ENCODE measurements at places on chromosomes 11 and 22. TPM values are rescaled to one million over a fixed set of nuclear protein-coding genes. Genes with fewer than 3 reads are reported as not detected.
A peak's percentile ranks its signal among the peaks of the same experiment; 100 is the strongest.

GRCh38 chr11:80165744-80166143 lies 724.9 kb upstream of the TENM4 start:
- H3K36me3 ChIP-seq, result no peaks in the 10 kb centered on the region
- no peak overlapping the region for H3K27ac ChIP-seq
- no peaks in the 10 kb centered on the region for H3K27me3 ChIP-seq
- DNase-seq, result no peak
- H3K4me3 ChIP-seq, result no peak overlapping the region

- H3K36me3 ChIP-seq, result no peaks in the 10 kb centered on the region
- no peak overlapping the region for H3K4me3 ChIP-seq
- no peak overlapping the region for H3K27ac ChIP-seq
These were observed 138.9 kb downstream of the DDX10 start for GRCh38 chr11:108803776-108804175.

DNA sequence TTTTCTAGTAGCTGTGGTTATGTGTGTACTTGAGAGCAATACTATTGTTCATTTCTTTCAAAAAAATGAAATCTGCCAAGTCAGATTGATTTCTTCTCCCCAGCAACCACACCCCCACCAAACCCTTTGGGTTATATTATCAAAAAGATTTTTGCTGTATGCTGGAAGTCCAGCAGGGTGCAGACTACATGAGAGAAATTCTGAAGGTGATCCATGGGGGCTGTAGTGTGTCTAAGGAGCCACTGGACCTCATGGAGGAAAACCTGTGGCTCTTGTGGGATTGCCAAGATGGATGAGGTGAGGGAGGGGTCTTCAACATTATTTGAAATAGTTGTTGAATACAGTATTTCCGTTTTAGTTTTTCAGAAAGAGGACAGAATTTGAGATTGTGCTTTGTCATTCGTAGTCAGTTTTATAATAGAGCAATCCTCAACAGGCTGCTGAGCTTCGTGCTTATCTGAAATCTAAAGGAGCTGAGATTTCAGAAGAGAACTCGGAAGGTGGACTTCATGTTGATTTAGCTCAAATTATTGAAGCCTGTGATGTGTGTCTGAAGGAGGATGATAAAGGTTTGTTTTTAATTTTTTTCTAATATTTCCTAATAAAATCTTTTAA lies 3.1 kb downstream of the EIF3M start:
- peaks cover 33% of the 10 kb centered on the region for H3K36me3 ChIP-seq
- H3K27me3 ChIP-seq, result no peaks in the 10 kb centered on the region
- no peak for DNase-seq
- H3K4me1 ChIP-seq, result peaks cover 44% of the 10 kb centered on the region
- H3K4me3 ChIP-seq, result no peak overlapping the region

DNA sequence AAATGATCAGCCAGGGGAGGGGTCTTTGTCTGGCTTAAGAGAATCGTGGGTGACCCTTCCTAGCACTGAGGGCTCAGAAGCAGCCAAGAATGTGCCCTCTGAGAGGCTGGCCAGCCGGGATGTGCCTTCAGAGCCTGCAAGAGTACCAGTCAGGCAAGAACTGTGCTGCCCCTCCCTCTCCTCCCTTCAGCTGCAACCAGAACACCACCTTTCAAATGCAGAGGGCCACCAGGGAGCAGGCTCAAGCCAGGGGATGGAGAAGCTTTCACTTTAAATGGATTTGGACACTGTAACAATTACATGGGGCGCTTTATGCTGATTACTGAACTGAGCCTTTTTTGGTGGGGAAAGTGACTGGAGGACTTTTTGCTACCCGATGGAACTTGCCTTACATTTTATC lies 44.9 kb upstream of the TENM4 start:
- no peak for DNase-seq
- H3K4me1 ChIP-seq, result peaks cover 7% of the 10 kb centered on the region
- H3K36me3 ChIP-seq, result no peaks in the 10 kb centered on the region
- no peak overlapping the region for H3K27ac ChIP-seq
- H3K27me3 ChIP-seq, result no peaks in the 10 kb centered on the region
- H3K4me3 ChIP-seq, result no peak overlapping the region

GRCh38 chr22:32823024-32823730 lies 21.7 kb downstream of the TIMP3 start:
- no peak for DNase-seq
- H3K27ac ChIP-seq, result peak overlapping the region; percentile 30
- H3K4me1 ChIP-seq, result peaks cover 11% of the 10 kb centered on the region

Gene MUC15
- not detected for total RNA-seq

Gene TMEM191B
- total RNA-seq, result not detected

Gene DDI1
- not detected for total RNA-seq

Data from adrenal gland (tissue), 19 donors.